RWPE2 (cell line): ENCODE measurements at places on chromosomes 1 and 21.

DNA sequence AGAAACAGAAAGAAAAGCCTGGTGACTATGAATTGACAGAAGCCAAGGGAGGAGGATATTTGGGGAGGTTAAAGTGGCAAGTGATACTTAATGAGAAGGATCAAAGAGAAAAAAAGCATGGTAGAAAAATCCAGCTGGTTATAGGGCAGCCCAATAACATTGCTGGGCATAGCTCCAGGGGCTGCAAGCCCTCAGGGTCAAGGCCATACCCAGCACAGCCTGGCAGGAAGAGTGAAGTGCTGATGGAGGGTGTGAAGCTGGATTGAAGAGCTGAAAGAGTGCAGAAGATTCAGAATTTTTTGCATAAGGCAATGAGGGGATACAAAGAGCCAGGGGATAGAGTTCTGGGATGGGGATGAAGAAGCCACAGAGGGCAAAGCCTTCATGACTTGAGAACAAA lies 8.0 kb upstream of the HSD11B1 start:
- DNase-seq, result no peak

GRCh38 chr1:200351425-200351824 lies 58.4 kb downstream of the ZNF281 start:
- no peak for DNase-seq

GRCh38 chr1:215595231-215595630 lies 28.1 kb downstream of the KCTD3 start:
- no peak for DNase-seq

DNA sequence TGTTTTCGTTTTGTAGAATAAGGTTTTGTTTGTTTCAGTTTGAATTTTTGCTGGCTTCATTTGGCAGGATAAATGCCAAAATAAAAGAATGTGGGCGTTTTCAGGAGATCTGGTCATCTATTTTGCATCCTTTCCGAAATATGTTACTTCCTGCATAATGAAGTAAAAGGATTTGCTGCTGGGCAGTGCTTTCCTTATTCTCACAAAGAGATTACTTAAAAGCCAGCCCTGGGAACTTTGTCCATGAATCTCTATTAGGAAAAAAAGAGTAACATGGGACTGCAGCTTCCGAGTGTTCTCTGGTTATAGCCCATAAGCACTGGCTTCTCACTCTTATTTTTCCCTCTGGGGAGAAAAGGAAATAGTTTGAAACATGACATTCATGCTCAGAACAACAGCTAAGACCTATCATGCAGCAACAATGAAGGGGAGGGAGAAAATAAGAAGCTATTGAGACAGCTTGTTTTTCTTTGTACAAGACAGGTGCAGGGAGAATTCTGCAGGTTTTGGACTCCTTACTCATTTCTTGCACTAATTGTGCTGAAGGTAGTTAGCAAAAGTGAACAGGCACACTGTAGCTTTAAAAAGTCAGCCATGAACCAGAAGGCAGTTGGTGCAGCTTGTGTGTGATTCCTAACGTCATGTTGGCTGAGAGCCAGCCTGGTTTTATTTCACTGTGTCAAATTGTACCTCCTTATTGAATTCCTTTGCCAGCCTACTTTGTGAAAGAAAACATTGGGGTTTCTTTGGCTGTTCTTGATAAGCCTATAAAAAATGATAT lies at the start of gene SAMD13:
Gene SAMD13, plus strand, starts transcription at position 705 of the 781 bp plus-strand sequence. CDS start 1,527 bp downstream, outside the sequence.
- no peak for DNase-seq

DNA sequence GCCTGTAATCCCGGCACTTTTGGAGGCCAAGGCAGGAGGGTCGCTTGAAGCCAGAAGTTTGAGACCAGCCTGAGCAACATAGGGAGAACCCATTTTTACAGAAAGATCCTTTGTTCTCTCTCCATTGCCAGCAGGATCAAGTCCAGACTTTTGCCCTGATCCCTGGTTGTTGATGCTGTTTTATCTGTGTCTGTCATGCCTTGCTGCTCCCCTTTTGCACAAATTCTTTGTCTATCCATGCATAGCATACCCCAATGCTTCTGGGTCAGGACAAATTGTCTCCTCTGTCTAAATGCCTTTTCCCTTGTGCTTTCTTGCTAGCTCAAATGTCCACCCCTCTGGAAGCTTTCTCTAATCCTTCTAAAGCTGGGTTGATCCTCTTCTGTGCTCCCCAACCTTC lies 25.3 kb upstream of the FAAH start:
- no peak for DNase-seq

- DNase-seq, result peak; percentile 88
Measured at GRCh38 chr1:153658400-153659174, at the start of gene SNAPIN. Gene SNAPIN (plus strand): TSS chr1:153658703. CDS start chr1:153658744, 41 bp downstream.

- DNase-seq, result no peak
Measured at GRCh38 chr1:13812456-13813397, 112.7 kb downstream of the PRDM2 start.

DNA sequence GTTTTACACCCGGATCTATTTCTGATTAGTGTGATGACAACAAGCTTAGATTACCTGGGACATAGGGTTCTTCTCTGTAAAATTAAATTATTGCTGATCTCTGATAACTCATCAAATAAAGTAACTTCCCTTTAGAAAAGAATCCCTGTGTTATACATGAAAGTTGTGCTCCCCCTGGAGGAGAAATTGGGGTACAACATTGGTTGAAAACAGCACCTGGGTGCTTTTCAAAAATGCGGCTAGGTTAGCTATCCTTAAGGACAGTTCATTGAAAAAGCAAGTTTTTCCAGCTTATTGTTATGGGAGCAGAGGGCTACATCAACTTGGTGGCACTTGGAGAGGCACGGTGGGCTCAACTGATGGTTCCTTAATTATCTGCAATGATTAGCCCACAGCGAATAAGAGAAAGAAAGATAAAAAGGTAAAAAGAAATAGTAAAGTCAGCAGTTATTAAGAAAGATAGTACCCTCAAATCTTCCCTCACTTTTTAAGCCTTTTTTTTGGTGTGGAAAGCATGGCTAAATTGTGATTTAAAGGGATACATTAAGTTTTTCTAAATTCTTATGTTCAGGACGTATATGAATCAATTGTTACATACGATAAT lies 97.8 kb downstream of the FMN2 start:
- DNase-seq, result no peak

DNA sequence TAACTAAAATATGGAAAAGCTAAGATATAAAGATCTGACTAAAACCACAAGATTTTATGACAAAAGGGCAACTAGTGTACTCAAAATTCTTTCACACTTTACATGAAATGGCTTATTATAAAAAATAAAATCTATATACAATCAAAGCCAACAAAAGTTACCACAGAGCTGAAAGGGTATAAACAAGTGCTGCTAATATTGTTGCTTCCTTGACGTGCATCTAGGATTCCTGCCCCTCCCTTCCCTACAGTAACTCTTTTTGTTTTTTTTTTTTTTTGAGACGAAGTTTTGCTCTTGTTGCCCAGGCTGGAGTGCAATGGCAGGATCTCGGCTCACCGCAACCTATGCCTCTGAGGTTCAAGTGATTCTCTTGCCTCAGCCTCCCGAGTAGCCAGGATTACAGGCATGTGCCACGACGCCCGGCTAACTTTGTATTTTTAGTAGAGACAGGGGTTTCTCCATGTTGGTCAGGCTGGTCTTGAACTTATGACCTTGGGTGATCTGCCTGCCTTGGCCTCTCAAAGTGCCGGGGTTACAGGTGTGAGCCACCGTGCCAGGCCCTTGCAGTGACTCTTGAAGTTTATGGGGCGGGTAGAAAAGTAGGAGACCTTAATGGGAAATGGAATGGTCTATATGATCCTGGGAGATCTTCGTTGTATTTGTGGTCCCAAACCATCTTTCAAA lies 4.5 kb downstream of the SRSF4 start:
- DNase-seq, result no peak

GRCh38 chr1:19596065-19596713 lies 47.9 kb upstream of the NBL1 start:
- DNase-seq, result no peak

DNA sequence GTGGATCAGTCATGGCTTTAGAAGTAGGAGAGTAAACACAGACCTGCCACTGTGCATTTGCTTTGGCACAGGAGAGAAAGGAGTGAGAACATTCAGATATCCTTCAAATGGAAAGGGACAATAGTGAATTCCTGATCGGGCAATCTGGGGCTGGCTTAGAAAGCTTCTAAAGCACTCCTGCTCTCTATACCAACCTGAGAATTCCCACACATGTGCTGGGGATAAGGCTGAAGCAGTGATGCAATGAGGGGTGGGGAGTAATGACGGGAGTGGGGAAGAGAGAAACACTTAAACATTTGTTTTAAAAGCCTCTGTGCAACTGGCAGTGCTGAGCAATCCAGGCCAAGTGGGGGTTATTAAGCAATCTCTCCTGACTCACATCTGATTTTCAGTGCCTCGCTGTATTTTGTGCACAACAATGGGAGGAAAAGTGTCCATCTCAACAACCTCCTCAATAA lies 108.8 kb downstream of the KIAA0319L start:
- no peak for DNase-seq

GRCh38 chr1:24411963-24412362 lies 1.6 kb downstream of the STPG1 start:
- DNase-seq, result no peak

DNA sequence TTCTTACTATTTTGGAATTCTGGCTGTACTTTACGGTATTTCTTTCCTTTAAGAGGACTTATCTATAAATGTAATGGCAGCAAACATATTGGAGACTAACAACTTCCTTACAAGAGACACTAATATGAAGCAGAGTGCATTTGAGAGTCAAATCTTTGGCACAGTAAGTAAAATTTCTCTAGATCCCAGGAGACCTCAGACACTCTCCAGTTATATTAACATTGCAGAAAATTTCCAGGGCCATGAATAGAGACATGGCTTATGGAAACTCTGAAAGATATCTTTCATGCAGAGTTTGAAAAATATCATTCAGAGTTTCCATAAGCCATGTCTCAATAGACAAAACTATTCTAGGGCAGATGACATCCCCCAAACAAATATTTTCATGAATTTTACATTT lies 51.2 kb downstream of the IL23R start:
- DNase-seq, result no peak

GRCh38 chr1:237754627-237755026 lies 136.1 kb downstream of the ZP4 start:
- DNase-seq, result no peak

GRCh38 chr1:17120962-17121837 lies 1.9 kb upstream of the PADI2 start:
- no peak for DNase-seq

GRCh38 chr21:46183910-46184624 lies at the start of gene SPATC1L:
Gene SPATC1L (minus strand): TSS chr21:46184459. CDS start chr21:46182816, 1,643 bp downstream.
- no peak for DNase-seq

DNA sequence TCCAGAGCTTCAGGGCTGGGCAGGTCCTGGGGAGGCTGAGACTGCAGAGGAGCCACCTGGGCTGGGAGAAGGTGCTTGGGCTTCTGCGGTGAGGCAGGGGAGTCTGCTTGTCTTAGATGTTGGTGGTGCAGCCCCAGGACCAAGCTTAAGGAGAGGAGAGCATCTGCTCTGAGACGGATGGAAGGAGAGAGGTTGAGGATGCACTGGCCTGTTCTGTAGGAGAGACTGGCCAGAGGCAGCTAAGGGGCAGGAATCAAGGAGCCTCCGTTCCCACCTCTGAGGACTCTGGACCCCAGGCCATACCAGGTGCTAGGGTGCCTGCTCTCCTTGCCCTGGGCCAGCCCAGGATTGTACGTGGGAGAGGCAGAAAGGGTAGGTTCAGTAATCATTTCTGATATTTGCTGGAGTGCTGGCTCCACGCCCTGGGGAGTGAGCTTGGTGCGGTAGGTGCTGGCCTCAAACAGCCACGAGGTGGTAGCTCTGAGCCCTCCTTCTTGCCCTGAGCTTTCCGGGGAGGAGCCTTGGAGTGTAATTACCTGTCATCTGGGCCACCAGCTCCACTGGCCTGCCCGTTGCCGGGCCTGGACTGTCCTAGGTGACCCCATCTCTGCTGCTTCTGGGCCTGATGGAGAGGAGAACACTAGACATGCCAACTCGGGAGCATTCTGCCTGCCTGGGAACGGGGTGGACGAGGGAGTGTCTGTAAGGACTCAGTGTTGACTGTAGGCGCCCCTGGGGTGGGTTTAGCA lies 9.3 kb downstream of the MYBPH start:
- DNase-seq, result no peak

DNA sequence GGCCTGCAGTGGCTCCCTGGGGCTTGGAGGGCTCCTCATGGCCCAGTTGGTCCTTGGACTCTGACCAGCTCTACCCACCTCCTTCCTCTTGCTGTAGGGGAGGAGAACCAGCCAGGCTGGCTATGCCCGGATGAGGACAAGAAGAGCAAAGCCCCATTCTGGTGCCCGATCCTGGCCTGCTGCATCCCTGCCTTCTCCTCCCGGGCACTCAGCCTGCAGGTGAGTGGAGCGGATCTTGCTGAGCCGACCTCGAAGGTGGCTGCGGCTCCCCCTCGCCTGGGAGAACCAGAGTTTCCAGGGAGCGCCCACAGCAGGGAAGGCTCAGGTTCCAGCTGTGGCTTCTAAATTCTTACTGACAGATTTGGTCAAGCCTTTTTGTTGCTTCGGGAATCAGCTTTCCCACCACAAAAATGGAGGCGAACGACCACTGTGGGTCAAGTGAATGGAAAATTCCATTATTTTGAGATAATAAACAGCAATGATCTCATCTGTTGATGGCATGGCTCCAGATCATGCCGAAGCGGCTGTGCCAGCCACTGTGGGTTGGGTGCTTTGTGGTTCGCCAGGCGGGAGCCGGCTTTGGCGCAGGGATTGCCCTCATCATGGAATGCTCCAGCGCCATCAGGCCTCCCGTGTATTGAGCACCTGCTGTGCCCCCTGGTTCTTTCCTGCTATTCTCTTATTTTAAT lies 106.5 kb upstream of the ACTL8 start:
- DNase-seq, result no peak

DNA sequence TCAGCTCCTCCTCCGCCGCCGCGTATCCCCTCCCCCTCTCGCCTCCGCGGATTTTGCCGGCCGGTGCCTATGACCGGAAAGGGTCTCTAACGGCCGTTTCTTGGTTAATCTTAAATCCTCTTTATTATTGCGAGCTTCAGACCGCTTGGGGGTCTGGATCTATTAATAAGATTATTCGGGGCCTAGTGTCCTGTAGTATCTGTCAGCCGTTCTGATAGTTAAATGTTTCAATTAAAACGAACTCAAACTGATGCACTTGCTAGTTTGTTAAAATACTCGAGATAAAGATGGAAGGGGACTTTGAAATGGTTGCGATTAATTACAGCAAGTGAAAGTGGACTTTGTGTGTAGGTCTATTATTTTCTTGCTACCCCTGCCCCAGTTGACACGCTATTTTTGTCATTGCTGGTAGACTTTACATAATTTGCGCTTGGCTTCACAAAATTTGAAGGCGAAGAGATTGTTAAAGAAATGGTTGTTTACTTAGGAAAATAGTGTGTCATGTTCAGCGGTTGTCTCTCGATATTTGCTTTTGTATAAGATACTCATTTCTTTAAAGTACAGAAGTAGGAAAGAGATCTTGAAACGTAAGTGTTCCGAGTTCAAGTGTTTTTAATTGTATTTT lies 779 bp downstream of the SON start:
- DNase-seq, result no peak

- no peak for DNase-seq
Measured at GRCh38 chr1:233389169-233389568, 61.6 kb downstream of the MAP3K21 start.

- no peak for DNase-seq
Measured at GRCh38 chr21:40300300-40300699, 433.1 kb downstream of the PCP4 start.

- no peak for DNase-seq
Measured at GRCh38 chr1:163171826-163172225, 30.9 kb downstream of the RGS5 start.
